Effector CD4-positive, alpha-beta T cell (primary cell): ENCODE measurements at places on chromosomes 1 and 21.

DNA sequence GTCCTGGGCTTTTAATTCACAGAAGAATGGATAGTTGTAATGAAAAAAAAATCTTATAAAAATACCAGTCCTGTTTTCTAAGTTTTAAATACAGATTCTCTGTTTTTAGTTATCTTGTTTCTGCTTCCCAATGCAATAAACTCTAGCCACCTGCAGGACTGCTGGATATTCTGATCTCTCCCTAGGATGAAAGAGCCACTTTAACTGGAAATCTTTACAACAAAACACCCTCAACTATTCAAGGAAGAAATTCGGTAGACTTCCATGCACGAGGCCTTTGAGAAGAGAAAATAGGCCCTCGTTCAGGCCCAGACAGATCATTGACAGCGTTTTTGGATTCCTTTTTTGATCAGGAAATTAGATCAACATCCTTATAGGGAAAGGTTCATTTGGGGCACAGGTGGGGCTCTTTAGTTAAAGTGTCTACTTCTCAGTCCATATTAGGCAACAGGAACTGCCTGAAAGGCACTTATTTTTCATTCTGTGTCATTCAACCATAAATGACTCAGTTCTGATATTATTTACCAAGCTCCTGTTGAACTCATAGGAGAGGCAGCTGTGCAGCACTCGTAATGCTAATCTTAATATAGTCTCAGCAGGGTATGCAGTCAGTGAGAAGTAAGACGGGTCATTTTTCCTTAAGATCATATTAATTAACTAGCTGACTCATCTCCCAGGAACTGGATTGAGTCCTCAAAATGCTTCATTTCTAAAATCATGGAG, 71.1 kb upstream of the ERRFI1 start:
- no peak for DNase-seq

DNA sequence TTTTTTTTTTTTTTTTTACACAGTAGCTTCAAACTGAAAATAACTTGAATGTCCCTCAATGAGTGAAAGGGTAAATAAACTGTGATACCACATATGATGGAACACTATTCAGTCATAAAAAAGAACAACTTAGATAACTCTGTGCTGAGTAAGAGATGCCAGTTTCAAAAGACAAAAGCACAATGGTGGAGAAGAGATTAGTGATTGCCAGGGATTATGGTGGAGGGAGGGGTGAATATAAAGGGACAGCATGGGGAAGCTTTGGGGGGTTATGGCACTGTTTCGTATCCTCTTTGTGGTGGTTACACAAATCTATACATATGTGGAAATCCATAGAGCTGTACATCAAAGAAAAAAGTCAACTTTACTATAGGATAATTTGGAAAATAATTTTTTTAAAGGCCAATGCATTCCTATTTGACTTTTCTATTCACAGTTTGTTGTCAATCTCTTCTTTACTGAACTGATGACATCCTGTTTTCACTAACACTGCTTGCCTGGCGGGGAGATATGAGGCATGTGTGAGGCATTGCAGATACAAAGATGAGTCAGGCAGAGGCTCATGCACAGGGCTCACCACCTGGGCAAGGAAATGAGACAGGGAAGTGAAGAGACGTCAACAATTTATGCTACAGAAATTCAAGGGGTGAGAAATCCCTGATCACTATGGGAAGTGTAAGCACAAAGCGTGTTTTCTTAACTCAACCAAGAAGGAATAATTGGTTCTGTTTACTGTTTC, 302.7 kb downstream of the DUSP10 start:
- peak; percentile 30 for DNase-seq

- peak; percentile 94 for DNase-seq
Measured at GRCh38 chr1:19882111-19883071, at the start of gene OTUD3. Gene OTUD3, plus strand, starts transcription at chr1:19882395. Its CDS starts 119 bp downstream, at chr1:19882514.

- DNase-seq, result no peak
Measured at GRCh38 chr1:26544126-26544525, 14.6 kb downstream of the RPS6KA1 start.

GRCh38 chr1:166080967-166081870, 85.6 kb downstream of the FAM78B start:
- DNase-seq, result no peak

GRCh38 chr21:45264912-45265515, 22.7 kb downstream of the POFUT2 start:
- DNase-seq, result no peak
